ENCODE measurements at places on chromosomes 7 and 10.

DNA sequence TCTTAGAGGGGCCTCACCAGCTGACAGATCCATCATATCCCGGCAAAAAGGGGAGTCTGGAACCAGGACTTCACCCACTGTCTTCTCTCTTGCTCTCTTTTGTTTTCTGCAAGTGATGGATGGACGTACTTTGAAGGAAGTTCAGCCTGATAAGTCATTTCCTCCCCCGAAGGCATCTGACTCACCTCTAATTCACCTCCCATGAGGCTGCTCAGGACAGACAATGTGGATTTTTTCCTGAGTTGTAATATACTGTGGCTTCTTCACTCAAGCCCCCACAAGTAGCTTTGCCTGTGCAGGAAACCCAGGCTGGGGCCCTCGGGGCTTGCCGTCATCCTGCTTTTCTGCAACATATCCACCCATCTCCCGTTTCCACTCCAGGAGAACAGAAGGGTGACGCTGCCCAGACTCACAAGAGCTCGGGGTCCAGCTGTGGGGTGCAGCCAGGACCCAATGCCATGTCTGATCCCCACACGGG is 70.4 kb downstream of the ASB13 start:
- DNase-seq: no peak

DNA sequence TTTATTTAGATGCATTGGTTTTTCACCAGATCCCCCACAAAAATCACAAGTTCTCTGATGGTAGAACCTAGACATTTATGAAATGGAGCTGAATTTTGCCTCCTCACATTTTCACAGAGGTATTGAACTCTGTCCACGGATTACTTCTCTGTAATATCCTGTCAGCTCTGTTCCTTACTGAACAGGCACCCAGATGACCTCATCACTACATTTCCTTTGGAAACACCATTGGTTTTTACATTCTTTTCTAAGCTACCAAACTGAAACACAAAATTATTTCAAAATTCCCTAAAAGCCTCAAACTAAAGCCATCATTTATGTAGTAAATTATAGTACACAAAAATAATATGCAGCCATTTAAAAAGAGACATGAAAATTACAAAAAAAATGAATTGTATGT is 98.3 kb upstream of the KCNIP2 start:
- no peak for DNase-seq

GRCh38 chr7:47833211-47833610 is 115.1 kb downstream of the PKD1L1 start:
- DNase-seq: no peak

DNA sequence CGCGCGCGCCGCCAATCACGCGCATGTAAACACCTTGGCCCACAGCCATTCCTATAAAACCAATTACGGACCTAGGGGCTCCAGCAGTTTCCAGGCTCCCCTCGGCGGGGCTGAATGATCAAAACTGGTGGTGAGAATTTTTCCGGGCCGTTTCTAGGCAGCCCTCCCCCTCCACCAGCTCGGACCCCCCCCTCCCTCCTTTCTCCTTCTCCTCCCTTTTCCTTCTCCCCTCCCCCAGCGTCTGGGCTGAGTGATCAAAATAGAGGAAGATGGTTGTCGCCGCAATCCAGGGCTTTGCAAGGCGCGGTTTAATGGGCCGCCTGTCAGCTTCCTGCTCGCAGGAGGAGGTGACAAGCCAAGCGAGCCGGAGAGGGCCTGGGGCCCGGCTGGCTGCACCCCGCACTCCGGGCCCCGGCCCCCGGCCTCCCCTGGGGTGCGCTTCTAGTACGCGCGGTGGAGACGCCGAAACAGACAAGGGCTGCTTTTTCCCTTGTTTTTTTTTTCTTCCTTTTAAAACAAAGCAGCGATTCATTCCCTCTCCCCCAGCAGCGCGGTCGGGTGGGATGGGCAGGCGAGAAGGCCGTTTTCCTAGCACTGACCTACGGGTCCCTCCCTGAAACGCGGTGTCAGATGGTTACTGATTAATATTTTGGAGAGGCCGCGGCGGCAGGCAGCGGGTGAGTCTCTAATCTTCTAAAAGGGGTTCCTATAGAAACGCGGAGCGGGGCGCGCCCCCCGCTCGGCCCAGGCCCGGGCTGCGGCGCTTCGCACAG is 528 bp upstream of the TNRC18 start:
- DNase-seq: no peak

DNA sequence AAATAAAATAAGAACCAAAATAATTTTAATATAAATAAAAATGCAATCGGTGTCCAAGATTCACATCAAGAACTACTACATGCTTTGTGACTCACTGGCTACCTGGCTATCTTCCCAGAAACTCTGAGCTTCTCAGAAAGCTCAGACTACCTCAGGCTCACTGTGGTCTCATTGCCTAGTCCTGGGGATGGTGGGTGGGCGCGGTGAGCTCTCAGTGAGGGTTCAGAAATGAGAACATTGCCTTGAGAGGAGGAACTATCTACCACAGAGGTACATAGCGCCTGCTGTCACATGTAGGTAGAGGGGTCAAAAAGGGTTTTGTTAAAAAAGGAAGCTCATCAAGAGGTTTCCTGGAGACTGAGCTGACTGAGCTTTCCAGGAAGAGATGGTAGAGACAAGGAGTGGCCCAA is 108.0 kb downstream of the WDFY4 start:
- no peak for DNase-seq

DNA sequence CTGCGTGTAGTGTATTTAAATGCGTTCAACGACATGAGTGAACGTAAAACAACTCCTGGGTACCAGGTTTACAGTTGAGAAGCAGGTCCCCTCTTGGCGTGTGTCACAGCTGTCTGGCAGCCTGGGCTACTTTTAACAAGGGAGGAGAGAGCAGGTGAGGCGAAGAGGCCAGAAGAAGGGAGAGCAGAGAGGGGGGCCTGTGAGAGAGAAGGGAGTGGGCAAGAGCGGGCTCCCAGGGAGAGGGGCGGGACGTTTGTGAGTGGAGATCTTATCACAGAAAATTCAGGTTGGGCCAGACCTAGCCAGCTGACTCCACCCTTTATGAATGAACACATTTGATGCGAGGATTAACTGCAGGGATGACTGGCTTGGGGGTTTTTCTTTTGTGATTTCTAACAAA is 154.0 kb downstream of the CAMK1D start:
- DNase-seq: no peak

GRCh38 chr7:37352974-37353948 is 95.4 kb downstream of the ELMO1 start:
- peak; percentile 54 for DNase-seq

- DNase-seq: no peak
These were observed 34.9 kb upstream of the KIAA1217 start for GRCh38 chr10:24174014-24174413.

DNA sequence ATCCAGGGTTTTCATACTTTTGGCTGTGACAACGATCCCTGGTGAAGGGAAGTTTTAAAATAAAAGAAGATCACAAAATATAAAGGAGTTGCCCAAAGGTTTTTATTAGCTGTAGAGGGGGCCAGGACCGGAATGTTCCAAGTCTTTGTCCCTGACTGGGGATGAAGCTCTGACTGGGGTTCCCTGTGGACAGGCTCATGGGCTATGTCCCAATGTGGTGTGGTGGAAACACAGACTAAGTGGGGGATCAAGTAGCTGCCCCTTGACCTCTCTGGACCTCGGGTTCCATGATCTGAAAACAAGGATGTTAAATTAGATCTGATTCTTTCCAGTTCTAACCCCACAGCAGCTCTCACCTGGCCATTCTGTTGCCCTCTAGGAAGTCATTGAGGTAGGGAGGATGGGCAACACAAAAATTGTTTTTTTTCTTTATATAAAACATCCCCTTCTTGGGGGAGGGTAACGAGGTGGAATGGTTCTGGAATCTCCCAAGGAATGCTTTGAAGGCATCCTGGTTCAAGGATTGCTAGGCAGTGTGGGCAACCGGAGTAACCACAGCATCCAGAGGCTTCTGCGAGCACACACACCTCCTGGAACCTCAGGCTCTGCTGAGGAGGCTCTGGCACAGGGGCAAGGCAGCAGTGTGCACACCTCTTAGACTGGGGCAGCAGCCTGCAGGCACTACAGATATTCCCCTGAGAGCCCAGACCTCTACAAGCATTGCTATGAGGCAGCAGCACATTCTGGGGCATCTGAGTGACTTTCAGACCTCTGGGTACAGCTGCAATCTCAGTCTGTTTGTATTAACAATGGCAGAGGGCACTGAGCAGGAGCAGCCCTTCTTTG is 21.4 kb upstream of the CRYGN start:
- no peak for DNase-seq

DNA sequence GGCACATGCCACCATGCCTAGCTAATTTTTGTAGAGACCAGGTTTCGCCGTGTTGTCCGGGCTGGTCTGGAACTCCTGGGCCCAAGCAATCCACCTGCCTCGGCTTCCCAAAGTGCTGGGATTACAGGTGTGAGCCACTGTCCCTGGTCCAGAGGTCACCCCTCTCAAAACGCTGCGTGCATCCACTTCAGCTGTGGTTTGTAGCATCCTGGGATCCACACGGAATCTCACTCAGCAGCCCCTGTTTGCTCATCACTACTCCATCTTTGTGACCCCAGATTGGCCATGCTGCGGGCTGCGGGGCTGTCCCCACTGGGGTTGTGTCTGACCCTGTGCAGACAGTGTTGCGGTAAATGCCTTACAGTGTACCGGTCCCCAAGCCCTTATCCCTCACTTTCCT is 3.5 kb downstream of the INPP5A start:
- no peak for DNase-seq

DNA sequence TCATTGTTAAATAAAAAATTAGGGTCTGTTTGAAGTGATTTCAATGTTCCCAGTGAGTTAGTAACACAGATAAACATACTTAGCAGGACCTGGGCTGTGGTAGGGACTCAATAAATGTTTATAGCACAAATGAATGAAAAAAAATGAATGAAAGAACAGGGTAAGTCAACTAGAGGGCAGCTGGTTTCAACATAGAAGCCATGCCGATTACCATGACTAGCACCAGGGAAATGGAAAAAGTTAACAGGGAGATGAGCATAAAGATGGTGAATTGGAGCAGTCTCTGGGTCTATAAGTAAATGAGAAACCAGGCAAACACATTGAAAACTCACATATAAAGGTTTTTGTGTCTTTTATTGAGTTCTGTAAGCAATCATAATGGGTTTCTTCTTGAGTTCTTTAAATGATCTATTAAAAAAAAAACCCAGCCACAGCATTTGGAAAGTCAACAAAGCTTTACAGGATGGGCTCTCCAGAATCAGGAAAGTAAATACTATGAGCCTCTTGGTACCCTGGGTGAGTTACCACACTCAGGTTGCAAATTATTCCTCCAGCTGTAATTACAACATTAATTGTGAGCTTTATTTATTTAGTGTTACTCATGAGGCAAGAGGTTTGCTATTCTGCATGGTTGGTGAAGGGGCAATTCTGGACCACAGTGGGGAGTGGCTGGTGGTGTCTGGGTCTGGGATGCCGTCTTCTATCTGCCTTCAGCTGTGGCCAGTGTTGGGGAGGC is 46.1 kb upstream of the MTPN start:
- no peak for DNase-seq

GRCh38 chr7:10888861-10889260 is 84.8 kb upstream of the PHF14 start:
- DNase-seq: no peak

DNA sequence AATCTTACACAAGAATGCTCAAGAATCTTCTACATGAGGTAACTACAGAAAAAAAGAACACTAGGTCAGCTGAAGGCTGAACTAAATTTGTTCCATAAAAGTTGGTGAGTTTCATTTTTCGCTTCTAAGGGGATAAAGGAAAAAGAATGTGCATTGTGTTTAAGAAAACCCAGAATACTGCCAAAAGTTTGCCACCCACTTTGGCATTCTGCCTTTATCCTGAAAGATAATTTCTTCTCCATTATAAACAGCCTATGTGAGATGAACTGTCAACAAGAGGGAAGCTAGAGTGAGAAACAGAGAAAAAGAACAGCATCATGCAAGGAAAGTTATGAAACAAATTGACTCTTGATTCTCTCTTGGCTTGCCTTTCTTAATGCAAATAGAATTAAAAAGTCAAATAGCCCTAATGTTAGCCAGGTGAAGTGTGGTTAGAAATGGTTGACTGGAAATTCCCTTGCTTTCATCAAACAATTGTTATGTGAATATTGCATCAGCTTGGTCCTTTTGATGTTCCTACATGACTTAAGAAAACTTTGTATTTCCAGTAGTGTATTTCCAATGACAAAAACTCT is 25.8 kb downstream of the STEAP1 start:
- DNase-seq: no peak

GRCh38 chr10:11553773-11554381 is 57.6 kb downstream of the USP6NL start:
- no peak for DNase-seq

DNA sequence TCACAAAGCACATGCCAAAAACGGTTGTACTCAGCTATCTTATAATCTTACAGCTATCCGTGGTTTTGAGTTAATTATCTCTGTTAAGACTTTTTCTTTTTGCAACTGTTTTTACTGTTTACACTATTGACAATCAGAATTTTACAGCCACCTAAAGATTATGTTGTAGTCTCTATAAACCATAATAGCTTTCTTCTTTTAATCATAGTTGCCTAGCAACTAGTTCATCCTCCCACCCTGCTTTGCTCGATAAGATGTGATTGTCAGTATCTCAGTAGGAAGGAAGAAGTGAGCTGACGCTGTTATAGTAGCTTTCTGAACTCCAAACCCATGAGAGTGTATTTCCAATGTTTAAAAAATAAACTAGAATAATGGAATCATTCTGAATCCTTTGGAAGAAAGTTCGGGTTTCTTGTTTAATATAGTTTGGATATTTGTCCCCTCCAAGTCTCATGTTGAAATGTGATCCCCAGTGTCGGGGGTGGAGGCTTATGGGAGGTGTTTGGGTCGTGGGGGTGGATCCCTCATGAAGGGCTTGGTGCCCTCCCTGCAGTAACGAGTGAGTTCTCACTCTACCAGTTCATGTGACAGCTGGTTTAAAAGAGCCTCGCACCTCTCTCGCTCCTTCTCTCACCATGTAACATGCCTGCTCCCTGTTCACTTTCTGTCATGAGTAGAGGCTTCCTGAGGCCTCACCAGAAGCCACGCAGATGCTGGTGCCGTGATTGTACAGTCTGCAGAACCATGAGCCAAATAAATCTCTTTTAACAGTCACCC is 68.1 kb downstream of the SVOPL start:
- DNase-seq: no peak

- no peak for DNase-seq
These were observed 24.0 kb downstream of the OR9A2 start for GRCh38 chr7:143002898-143003297.

GRCh38 chr10:67607472-67607871 is 88.5 kb downstream of the CTNNA3 start:
- DNase-seq: no peak

DNA sequence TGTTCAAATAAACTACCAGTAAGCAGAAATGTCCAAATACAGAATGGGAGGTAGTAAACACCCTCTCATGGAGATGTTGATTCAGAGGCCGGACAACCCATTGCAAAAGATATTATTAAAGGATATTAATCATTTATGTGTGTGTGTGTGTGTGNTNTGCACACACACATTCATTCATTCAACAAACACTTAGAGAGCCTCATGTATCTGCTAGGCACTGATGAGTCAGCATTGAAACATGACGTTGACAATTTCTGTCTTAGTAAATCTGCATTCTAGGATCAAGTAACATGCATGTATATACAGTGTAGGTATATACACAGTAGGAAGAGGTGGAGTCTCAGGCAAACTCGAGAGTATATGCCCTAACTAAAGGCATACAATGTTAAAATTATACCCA is 187.0 kb downstream of the ZNF365 start:
- no peak for DNase-seq
